Lower lobe of right lung (tissue), 2 donors: ENCODE measurements at places on chromosomes 7 and 10. TPM values are rescaled to one million over a fixed set of nuclear protein-coding genes. Genes with fewer than 3 reads are reported as not detected.

- no peaks in the 10 kb centered on the region for H3K36me3 ChIP-seq
- no peaks in the 10 kb centered on the region for H3K4me1 ChIP-seq
- H3K27ac ChIP-seq, result no peak overlapping the region
- no peak for DNase-seq
Measured at GRCh38 chr7:127413962-127414361, 21.5 kb upstream of the ZNF800 start.

UCN3 gene
- 0.53 TPM for total RNA-seq

- H3K4me3 ChIP-seq, result no peak overlapping the region
- no peaks in the 10 kb centered on the region for H3K27me3 ChIP-seq
- H3K4me1 ChIP-seq, result no peaks in the 10 kb centered on the region
- H3K36me3 ChIP-seq, result no peaks in the 10 kb centered on the region
- no peak overlapping the region for H3K27ac ChIP-seq
Measured at GRCh38 chr10:118908557-118909256, 120.8 kb upstream of the NANOS1 start.

GRCh38 chr7:51817694-51818225, 501.2 kb upstream of the COBL start:
- no peak overlapping the region for H3K27ac ChIP-seq
- H3K4me3 ChIP-seq, result no peak overlapping the region
- no peak for DNase-seq

DNA sequence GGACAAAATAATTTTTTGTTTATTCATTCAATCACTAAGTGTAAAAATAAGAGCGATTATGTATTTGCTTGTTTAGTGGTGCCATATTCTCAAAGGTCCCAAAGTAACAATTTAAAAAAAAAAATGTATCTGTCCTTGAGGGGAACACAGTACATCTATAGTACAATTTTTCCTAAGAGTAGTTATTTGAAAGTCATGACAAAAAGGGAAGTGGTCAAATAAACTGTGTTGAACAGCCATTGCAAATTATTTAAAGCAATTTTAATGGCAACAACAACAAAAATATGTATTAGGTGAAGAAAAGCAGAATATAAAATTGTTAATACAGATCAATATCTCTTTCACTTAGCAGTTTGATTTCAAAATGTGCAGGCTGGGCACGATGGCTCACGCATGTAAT, 943.5 kb downstream of the CNTNAP2 start:
- H3K27me3 ChIP-seq, result no peaks in the 10 kb centered on the region
- H3K36me3 ChIP-seq, result no peaks in the 10 kb centered on the region
- H3K4me3 ChIP-seq, result no peak overlapping the region
- no peaks in the 10 kb centered on the region for H3K4me1 ChIP-seq
- no peak for DNase-seq
- H3K27ac ChIP-seq, result no peak overlapping the region

DNA sequence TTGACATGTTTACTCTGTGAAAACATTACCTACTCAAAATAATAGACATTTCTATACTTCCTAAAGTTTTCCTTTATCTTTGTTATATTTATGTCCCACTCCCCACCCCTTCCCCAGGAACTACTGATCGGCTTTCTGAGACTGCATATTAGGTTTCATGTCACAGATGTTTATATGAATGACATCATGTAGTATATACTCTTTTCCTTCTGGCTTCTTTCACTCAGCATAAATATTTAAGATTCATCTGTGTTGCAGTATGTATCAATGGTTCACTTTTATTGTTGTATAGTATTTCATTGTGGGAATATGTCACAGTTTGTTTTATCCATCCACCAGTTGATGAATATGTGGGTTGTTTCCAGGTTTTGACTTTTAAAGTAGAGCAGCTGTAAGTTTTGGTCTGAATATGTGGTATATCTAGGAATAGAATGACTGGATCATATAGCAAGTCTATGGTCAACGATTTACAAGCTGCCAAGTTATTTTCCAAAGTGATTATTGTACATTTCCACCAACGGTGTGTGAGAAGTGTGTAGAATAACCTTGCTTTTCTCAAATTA, 73.8 kb upstream of the CAV2 start:
- peaks cover 12% of the 10 kb centered on the region for H3K4me1 ChIP-seq
- H3K27me3 ChIP-seq, result no peaks in the 10 kb centered on the region
- no peak overlapping the region for H3K4me3 ChIP-seq
- H3K27ac ChIP-seq, result peak overlapping the region; percentile 47

DNA sequence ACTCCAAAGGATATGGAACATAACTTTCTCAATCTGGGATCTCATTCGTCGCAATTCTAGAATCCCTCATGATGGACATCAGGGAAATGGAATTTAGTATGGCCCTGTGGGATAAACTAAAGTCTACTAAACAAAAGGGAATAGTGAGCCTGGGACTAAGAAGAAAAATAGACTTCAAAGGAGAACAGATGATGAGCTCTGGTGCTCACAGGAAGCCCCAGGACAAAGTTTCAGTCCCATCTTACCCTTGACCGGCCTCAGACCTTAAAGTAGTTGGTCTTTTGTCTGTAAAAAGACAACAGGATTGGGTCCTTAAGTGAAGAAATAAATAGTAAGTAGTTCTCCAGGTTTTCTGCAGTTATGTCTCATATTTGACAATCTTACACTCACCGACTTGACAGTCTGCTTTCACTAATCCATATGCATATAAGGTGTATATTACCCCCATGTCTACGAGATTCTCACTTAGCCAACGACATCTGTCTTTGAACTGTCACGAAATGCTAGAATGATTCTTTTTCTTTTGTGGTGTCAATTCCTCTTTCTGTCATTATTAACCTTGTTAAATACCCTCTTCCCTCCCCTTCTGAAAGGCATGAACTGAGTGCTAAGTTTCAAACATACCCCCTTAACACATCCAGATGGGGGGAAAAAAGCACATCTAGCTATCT, 10.9 kb upstream of the IKZF1 start:
- H3K4me1 ChIP-seq, result no peaks in the 10 kb centered on the region
- no peak for DNase-seq
- no peaks in the 10 kb centered on the region for H3K36me3 ChIP-seq
- no peak overlapping the region for H3K27ac ChIP-seq

GRCh38 chr7:47485640-47486435, 96.1 kb downstream of the TNS3 start:
- H3K4me1 ChIP-seq, result peaks cover 46% of the 10 kb centered on the region
- no peak overlapping the region for H3K27ac ChIP-seq
- no peaks in the 10 kb centered on the region for H3K27me3 ChIP-seq
- H3K4me3 ChIP-seq, result no peak overlapping the region
- no peak for DNase-seq

DNA sequence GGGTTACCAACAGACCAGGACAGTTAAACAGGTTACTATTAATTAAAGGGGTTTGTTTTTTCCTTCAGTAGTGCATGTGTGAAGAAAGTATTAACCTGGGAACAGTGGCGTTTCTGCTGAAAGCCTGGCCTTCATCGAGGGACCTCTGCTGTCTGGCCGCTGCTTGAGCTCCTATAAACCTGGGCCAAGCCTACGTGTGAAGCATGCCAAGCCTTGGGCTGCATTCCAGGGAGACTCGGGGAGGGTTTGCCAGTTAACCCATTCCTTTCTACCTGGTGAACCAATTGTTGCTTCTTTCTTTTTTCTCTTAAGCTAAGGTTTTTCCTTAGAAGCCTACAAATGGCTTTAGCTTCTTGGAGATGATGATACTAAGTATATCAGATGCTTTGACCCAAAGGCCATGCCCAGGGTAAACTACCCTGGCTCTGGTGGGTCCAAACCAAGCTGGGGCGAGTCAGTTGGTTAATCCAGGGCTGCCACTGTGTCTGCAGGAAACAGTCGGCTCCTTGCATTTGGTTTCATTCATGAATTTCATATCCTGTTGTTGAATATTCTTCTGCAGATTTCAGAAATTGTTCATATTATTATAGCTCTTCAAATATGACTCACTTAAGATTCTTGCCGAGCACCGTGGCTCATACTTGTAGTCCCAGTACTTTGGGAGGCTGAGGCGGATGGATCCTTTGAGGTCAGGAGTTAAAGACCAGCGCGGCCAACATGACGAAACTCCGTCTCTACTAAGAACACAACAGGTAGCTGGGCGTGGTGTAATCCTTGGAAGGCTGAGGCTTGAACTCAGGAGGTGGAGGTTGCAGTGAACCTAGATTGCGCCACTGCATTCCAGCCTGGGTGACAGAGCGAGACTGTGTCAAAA, 23.8 kb downstream of the PFKP start:
- peak; percentile 79 for DNase-seq
- H3K36me3 ChIP-seq, result no peaks in the 10 kb centered on the region
- peaks cover 23% of the 10 kb centered on the region for H3K4me1 ChIP-seq

- no peak overlapping the region for H3K27ac ChIP-seq
- no peaks in the 10 kb centered on the region for H3K4me1 ChIP-seq
- no peaks in the 10 kb centered on the region for H3K27me3 ChIP-seq
- no peaks in the 10 kb centered on the region for H3K36me3 ChIP-seq
Measured at GRCh38 chr7:156156734-156157408, 344.6 kb upstream of the SHH start.

DNA sequence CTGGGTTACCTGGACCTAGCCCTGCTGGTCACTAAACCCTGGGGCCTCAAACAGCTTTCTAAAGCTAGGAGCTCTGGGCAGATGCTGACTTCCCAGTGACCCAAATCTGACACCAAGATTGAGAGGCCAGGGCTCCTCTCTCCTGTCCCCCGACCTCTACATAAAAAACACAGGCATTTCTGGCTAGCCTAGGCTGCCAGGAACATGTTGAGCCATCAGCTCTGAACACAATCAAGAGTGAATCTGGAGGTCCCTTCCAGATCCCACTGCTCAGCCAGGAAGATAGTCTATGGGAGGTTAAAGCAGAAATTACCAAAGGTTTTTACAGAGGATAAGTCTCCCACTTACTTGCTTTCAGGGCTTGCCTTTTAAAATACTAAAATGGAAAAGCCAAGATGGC, 22.1 kb upstream of the PDE1C start:
- H3K4me1 ChIP-seq, result no peaks in the 10 kb centered on the region
- no peak overlapping the region for H3K4me3 ChIP-seq
- no peaks in the 10 kb centered on the region for H3K36me3 ChIP-seq
- H3K27me3 ChIP-seq, result no peaks in the 10 kb centered on the region

DNA sequence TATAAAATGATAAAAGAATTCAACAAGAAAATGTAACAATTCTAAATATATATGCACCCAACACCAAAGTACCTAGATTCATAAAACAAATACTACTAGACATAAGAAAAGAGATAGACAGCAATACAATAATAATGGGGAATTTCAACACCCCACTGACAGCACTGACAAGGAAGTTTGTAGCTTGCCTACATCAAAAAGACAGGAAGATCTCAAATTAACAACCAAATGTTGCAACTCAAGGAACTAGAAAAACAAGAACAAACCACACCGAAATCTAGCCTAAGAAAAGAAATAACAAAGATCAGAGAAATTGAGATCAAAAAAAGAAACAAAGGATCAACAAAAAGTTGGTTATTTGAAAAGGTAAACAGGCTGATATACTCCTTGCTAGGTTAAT, 36.5 kb upstream of the TNKS2 start:
- H3K4me3 ChIP-seq, result no peak overlapping the region
- H3K4me1 ChIP-seq, result no peaks in the 10 kb centered on the region
- no peak overlapping the region for H3K27ac ChIP-seq
- no peaks in the 10 kb centered on the region for H3K27me3 ChIP-seq
- no peak for DNase-seq

- H3K4me3 ChIP-seq, result peak overlapping the region; percentile 80
- H3K27ac ChIP-seq, result peak overlapping the region; percentile 98
Measured at GRCh38 chr10:17643339-17643754, 604 bp upstream of the STAM start.

GRCh38 chr10:73823391-73823790, 12.0 kb upstream of the NDST2 start:
- no peaks in the 10 kb centered on the region for H3K27me3 ChIP-seq
- no peak for DNase-seq
- peaks cover 18% of the 10 kb centered on the region for H3K4me1 ChIP-seq
- no peak overlapping the region for H3K4me3 ChIP-seq
- H3K36me3 ChIP-seq, result peaks cover 67% of the 10 kb centered on the region

FAM25C gene
- total RNA-seq, result not detected
